ENCODE measurements at places on chromosomes 7 and 10.

DNA sequence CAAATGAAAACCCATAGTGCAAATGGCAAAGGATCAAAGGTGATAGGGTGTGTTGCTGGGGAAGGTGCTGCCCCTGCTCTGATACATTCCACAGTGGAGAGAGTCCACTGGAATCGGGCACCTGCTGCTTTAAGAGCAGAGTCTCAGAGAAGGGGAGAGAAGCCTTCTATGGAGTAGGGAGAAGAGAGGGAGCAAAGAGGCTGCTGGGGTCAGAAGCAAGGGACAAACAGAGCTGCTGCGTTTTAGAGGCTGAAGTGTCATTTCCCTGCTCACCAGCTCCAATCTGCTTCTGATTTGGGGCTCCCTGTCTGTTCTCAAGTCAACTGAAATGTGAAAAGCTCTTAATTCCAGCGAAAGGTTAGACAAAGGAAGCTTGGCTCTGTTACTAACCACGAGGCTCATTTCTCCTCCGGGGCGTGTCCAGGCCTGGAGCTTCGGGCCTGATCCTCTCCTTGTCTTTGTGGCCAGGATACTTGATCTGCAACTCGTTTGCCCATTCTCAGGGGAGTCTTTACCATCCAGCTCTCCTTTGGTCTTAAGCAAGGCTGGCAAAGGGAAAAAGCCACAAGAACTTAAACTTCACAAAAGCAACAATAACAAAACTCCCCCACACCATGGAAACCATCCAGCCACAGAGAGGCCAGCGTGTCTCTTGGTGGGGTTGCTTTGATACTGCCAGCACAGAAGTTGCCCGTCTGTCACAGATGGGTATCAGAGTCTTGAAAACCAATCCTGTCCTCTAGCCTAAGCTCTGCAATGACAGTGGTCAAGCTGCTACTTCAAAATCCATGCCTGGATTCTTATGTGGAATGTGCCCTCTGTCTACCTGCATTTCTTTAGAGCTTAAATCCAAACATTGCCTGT is 692.6 kb downstream of the SUGCT start:
- H3K36me3 ChIP-seq = no peaks in the 10 kb centered on the region
- H3K4me1 ChIP-seq = peaks cover 2% of the 10 kb centered on the region
- H3K4me3 ChIP-seq = no peak overlapping the region
- H3K27ac ChIP-seq = peak overlapping the region; percentile 52

DNA sequence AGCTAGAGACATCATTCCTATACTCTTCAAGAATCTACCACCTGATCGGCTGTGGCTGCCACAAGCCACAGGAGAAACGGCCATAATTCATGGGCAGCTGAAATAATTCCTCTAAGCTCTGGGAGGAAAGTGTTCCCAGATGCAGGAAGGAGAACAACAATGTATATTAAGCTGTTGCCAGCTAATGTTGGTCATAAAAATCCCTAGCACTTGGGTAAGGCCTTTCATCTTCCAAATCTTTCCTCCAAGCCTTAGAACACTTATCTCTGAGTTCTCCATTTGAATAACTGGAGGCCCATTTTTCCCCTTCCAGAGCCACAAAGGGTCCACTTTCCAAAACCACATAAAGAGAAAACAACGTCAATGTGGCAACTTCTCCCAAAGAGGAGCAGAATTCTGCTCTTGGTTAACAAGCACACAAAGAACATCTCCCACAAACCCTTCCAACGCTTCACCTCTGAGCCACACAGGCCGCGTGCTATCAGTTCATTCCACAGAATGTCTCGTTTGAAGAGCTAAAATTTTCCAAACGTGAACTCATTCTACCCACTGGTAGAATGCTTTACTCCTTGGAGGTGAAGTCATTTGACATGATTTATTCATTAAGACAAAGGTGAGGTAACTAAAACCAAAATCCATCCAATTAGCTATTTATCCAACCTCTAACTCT is 11.2 kb downstream of the KCNMA1 start:
- no peaks in the 10 kb centered on the region for H3K36me3 ChIP-seq
- H3K4me3 ChIP-seq = no peak overlapping the region
- H3K27me3 ChIP-seq = peaks cover 9% of the 10 kb centered on the region
- no peak overlapping the region for H3K27ac ChIP-seq
- no peaks in the 10 kb centered on the region for H3K4me1 ChIP-seq
- no peak for DNase-seq

GRCh38 chr7:85508642-85509410 is 322.0 kb upstream of the SEMA3D start:
- H3K36me3 ChIP-seq = no peaks in the 10 kb centered on the region
- no peaks in the 10 kb centered on the region for H3K27me3 ChIP-seq
- H3K4me3 ChIP-seq = no peak overlapping the region

DNA sequence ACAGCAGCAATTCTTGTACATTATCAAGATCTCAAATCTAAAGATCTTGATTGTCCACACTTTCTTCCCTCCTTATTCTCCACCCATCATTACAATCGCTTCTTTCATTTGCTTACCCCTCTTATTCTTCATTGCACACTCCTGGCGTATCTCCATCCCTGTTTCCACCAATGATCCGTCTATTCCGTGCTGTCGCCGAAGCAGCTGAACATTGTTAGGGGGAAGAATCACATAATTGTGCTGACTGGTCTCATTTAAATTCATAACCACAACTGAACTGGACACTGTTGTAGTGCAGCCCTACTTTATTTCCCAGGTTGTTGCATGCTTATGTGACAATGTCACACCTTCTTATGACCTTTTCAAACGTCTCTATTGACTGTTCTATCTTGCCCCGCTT is 18.9 kb upstream of the NRP1 start:
- no peaks in the 10 kb centered on the region for H3K36me3 ChIP-seq
- H3K4me3 ChIP-seq = no peak overlapping the region
- no peaks in the 10 kb centered on the region for H3K27me3 ChIP-seq
- no peak overlapping the region for H3K27ac ChIP-seq

- no peak overlapping the region for H3K27ac ChIP-seq
- H3K4me3 ChIP-seq = no peak overlapping the region
- no peak for DNase-seq
These were observed 64.7 kb upstream of the ANK3 start for GRCh38 chr10:60454336-60454735.

DNA sequence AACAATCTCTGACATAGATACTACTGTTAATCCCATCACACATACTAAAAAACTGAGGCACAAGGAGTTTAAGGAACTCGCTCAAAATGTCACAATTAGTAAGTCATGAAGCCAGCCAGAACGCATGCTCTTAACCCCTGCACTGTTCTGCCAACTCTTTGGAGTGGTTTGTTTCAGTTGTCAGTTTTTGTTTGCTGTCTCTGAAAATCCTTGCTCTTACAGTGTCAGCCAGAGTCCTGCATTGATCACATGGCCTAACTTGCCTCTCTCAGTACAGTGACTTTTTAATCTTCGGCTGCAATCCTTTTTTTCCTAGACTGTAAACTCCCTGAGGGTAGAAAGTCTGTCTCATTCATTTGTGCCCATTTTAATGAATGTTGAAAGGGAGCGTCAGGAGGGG is 753.8 kb downstream of the AUTS2 start:
- H3K27ac ChIP-seq = no peak overlapping the region
- peaks cover 5% of the 10 kb centered on the region for H3K36me3 ChIP-seq
- H3K4me3 ChIP-seq = no peak overlapping the region

DNA sequence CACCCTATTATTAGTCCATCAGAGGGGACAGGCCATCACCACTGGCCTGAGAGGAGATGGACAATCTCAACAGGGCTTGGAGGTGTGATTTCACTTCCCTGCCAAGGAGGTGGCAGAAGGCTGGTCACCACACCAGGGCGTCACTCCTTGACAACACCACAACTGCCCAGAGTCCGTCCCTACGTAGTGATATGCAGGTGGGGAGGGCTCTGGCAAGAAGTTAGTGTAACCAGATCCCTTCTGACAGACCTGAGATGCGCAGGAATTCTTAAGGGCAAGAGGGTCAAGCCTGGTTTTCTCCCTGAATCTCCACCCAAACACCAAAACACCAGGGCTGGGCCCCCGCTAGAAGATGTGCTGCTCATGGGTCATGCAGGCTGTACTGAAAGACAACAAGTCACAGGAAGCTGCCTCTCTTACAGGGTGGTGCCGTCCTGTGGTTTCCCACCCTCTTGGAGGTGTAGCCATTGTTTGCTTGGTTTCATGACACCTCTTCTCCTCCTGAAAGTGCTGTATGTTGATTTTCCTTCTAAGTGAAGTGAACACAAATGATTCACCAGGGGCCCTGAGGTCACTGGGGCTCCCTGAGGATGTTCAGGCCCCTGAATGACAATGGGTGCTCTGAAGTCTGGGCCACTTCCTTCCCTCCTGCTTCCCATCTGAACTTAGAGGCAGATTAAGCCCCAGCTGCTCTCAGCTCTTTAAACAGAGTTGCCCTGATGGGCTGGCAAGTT is 27.1 kb downstream of the ATXN7L1 start:
- H3K36me3 ChIP-seq = peaks cover 5% of the 10 kb centered on the region
- H3K27me3 ChIP-seq = no peaks in the 10 kb centered on the region
- no peak overlapping the region for H3K4me3 ChIP-seq

DNA sequence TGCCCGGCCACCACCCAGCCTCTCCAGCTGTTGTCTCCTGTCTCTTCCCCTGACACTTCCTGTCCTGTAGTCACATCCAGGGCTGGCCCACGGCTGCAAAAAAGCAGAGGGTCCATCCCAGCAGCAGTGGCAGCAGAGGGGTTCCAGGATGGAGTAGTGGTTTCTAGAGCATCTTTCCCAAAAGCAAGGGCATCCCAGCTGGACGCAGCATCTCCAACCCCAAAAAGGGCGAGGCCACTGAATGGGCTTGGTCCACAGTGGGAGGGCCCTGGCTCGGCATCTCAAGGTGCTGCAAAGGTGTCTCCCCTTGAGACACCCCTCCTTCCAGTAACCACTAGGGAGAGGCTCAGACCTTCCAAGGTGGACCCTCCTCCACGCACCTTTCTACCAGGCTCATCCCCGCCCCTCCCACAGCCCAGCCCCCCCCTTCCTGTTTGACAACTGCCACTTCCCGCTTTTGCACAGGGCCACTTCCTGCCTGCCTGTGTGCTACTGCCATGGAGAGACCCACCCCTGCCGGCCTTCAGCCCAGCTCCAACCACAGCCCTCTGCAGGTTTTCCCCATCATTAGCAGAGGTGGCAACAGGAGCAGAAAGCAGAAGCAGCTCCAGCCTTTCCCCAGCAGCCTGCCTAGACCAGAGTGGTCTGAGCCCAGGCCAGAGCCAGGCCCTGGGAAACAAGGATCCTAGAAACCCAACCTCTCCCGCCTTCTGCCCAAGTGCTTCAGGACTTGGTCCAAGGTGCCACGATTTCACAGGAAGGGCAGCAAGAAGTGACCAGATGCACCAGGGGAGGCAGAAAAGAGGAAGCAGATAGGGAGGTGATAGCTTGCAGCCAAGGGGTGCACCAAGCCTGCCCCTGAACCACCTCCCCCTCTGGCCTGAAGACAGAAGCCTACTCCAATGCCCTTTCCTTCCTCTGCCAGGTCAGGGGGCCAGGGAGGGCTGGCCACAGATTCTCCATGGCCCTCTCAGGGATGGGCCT is 8.6 kb downstream of the CAMK2G start:
- H3K27ac ChIP-seq = no peak overlapping the region
- no peaks in the 10 kb centered on the region for H3K27me3 ChIP-seq
- H3K36me3 ChIP-seq = peaks cover 31% of the 10 kb centered on the region
- DNase-seq = no peak

DNA sequence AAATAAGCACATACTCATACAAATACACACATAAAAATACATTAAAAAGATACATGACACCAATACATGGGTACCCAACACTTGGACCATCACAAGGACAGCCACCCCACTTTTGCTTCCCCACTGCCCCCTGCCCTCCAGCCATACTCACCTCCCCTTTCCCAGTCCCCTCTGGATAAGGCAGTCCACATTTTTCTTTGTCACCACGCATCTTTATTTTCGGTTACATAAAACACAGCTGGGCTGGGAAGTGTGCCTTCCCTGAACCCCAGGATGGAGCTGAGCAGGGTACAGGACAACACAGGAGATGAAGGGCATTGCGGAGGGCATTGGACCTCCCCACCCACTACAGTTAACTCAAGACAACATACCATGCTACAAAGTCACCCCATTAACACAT is 1.1 kb upstream of the HOXA3 start:
- no peak for DNase-seq
- H3K36me3 ChIP-seq = no peaks in the 10 kb centered on the region
- H3K27me3 ChIP-seq = peaks cover 100% of the 10 kb centered on the region
- no peaks in the 10 kb centered on the region for H3K4me1 ChIP-seq
- H3K27ac ChIP-seq = no peak overlapping the region

GRCh38 chr10:10959666-10960065 is 58.0 kb upstream of the CELF2 start:
- no peaks in the 10 kb centered on the region for H3K4me1 ChIP-seq
- no peak overlapping the region for H3K27ac ChIP-seq
- DNase-seq = no peak
- H3K27me3 ChIP-seq = no peaks in the 10 kb centered on the region
- H3K36me3 ChIP-seq = no peaks in the 10 kb centered on the region

Data from endodermal cell (in vitro differentiated cells).